ENCODE measurements at places on chromosomes 3 and 15. TPM values are rescaled to one million over a fixed set of nuclear protein-coding genes. Genes with fewer than 3 reads are reported as not detected.

Gene RASL12
- 0.36 TPM for total RNA-seq

Gene RTP3
- total RNA-seq: not detected

Gene CRABP1
- not detected for total RNA-seq

Gene CDV3
- 166 TPM for total RNA-seq

Gene CCDC9B
- total RNA-seq: 23.9 TPM

Gene KIAA1143
- total RNA-seq: 31.8 TPM

Gene LMLN
- total RNA-seq: 13.0 TPM

Gene SCN11A
- total RNA-seq: under 0.01 TPM

Gene CCDC39
- total RNA-seq: not detected

Gene UNC13C
- total RNA-seq: under 0.01 TPM

Gene WWTR1
- 84.7 TPM for total RNA-seq

Gene LYZL4
- total RNA-seq: not detected

Gene TUSC7
- total RNA-seq: not detected

Gene PRSS50
- not detected for total RNA-seq

Gene CXCR6
- not detected for total RNA-seq

Gene C3orf20
- under 0.01 TPM for total RNA-seq
